ENCODE measurements at places on chromosomes 6 and 20. TPM values are rescaled to one million over a fixed set of nuclear protein-coding genes. Genes with fewer than 3 reads are reported as not detected.

Gene DPPA5
- total RNA-seq: not detected

DNA sequence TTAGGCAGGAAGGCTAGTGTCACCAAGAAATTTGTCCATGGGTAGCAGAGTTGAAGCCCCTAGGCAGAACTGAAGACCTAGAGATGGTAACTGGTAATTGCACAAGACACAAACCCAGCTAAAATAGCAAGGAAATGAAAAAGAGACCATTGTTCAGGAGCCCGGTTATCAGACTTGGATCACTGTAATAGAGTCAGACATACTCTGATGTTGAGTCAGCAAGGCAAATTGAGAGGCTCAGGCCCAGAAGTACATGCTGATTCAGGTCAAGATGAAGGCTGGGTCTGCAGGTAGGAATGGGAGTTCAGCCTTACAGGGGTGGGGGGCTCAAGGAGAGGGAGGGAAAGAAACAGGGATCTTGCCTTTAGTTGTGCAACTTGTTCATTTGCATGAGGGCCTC, 6.5 kb upstream of the TMEM242 start:
- DNase-seq: no peak

Gene SLC22A16
- total RNA-seq: 0.32 TPM

DNA sequence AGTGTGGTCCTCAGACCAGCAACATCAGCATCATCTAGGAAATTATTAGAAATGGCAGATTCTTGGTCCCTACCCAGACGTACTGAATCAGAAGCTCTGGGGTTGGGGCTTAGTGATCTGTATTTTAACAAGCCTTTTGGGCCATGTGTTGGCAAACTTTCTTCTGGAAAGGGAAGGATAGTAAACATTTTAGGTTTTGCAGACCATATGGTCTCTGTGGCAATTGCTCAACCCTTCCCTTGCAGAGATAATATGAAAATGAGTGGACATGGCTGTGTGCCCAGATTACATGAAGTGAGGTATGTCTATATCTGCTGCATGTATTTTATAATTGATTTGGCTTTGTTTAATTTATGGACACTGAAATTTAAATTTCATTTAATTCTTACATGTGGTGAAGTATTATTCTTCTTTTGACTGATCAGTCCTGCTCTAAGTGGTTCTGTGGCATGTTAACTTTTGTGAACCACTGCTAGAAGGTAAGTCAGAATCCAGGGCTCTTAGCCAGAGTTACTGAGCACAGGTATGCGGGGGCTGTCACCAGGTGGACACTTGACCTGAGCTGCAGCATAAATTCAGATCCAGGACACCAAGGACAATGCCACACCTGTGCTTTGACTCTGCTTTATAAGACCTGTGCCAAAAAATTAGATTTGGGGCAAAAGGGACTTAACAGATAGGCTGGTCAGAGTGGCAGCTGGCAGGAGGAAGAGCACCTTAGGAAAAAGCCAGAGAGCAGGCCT, 43.2 kb downstream of the LY86 start:
- no peak for DNase-seq

Gene ZFP57
- total RNA-seq: not detected

All from Right ventricle myocardium inferior (tissue), 1 donor.